ENCODE measurements at places on chromosomes 4 and X. TPM values are rescaled to one million over a fixed set of nuclear protein-coding genes. Genes with fewer than 3 reads are reported as not detected.

ERCC6L gene
- total RNA-seq: 6.6 TPM

CT45A3 gene
- total RNA-seq: not detected

SATL1 gene
- not detected for total RNA-seq

HPGDS gene
- total RNA-seq: not detected

GRCh38 chrX:99798936-99799335 lies 611.1 kb downstream of the PCDH19 start:
- no peak for DNase-seq

DNA sequence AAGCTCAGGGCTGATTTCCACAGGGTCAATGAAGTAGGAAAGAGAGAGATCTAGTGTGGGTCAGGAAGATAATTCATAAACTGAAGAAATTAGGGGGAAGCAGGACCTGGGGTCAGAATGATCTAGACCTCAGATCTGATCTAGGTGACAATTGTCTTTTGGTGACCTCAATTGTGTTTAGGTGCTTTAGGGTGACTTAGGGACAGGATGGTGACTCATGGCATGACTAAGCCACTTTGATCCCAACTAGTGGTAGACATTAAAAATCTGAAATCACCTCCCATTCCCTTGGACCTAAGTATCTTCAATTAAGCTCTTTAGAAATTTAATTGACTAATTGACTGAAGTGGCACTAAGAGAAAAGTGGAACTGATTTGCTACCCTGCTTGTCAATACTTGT lies 36.7 kb upstream of the GRXCR1 start:
- no peak for DNase-seq

- no peak for DNase-seq
Measured at GRCh38 chr4:127240764-127241105, 392.0 kb upstream of the INTU start.

All from epithelial cell of proximal tubule (primary cell).